ENCODE measurements at places on chromosomes 7 and 10.

DNA sequence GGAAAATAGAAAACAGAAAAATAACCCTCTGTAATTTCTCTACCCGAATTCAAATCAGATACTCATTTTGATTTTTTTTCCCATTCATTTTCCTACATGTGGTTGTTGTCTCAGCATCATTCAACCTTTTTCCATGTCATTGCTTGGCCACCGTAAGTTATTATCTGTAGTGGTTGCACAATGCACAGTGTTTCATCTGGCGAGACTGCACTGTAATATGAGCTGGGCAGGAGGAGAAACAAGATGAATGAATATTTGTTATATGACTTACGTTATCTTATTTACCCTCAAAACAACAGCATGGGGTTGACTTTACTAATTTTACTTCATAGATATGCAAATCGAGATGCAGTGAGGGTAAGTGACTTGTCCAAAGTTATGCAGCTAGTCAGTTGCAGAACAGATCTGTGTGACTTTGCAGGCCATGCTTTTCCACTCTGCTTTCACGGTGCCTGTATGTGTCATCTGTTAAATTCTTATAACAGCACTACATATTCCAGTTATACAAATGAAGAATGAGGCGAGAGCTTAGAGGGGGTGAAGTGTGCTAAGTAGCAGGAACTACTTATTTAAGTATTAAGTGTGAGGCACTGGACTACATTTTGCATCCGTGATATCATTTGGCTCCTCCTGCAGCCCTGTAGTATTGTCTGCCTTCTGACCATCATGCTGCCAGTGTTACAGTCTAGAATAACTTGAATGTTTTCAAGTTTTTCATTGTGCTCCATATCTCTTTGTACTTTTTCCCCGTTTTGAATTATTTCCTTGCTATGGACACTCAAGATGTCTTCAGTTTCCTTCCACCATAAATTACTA is 56.7 kb downstream of the ZMYND11 start:
- DNase-seq = no peak

- DNase-seq = no peak
These were observed 5.7 kb downstream of the OSBPL3 start for GRCh38 chr7:24974026-24974832.

DNA sequence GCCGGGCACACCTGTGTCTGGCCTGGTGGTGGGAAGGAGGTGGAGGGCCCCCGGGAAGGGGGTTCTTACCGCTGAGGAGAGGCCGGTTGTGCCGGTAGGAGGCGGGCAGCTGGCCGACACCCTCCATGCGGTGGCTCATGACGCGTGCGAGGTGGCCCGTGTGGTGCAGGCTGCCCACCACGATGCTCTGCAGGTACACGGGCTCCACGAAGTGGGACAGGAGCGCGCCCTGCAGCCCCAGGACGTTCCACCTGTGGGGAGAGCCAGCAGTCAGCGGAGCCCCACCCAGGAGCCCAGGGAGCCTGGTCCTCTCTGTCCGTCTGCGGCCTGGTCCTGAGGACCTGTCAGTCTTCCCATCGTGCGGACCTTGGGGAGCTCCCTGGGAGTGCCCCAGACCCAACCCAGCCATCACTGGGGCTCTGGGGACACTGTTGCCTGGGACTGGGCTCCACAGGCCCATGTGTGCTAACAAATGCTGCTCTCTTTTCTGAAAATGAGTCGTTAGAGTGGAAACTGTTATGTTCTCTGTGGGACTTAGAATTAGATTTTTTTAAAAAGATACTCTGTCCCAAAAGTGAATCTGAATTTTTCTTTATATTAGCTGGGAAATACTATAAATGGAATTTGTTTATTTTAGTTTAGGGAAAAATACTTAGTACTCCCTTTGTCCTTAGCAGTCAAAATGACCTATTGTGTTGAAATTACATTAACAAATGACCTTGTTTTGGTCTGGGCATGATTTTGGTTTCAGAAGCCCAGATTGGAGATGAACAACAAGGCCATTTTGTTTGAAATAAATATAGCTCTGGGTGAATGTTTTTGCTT is 143.9 kb downstream of the WDR37 start:
- DNase-seq = no peak

DNA sequence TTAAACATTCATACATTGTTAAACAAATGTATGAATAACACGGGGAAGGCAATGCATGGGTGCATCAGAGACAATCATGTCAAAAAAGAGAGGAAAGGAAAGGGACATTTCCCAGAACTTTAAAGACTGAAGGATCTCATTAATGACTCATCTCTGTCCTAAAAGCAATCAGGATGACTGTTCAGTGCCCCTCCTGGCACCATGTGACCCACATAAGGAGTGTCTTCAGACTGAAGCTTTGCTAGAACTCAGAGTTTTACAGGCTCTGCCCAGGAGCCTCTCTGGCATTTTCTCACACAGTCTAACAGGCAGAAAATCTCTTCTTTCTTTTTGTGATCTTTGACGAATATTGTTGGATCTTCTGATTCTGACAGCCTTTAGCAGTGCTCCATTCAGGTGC is 315.3 kb downstream of the OTUD1 start:
- DNase-seq = no peak

- no peak for DNase-seq
These were observed 1.8 kb upstream of the RARRES2 start for GRCh38 chr7:150343225-150343624.

- no peak for DNase-seq
These were observed 101.2 kb downstream of the DNMBP start for GRCh38 chr10:99908512-99908911.

GRCh38 chr7:114930829-114931655 is 9.1 kb downstream of the MDFIC start:
- no peak for DNase-seq

DNA sequence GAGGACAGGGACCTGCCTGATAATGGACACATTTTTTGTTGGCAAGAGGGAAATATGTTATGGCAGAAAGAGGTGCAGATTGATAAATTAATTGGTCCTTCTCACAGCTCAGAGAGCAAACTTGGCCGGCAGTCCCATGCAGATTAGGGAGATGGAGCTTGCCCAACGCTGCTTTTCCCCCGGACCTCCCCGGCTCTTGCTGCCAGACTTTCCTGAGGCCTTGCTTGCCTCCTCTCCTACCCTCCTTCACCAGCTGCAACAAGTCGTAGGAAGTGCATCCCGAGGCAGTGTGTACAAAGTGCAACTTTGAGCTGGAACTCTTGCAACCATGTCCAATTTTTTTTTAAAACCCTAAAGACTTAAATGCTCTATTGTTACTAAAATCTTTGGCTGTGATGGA is 215.5 kb downstream of the LRMDA start:
- no peak for DNase-seq

DNA sequence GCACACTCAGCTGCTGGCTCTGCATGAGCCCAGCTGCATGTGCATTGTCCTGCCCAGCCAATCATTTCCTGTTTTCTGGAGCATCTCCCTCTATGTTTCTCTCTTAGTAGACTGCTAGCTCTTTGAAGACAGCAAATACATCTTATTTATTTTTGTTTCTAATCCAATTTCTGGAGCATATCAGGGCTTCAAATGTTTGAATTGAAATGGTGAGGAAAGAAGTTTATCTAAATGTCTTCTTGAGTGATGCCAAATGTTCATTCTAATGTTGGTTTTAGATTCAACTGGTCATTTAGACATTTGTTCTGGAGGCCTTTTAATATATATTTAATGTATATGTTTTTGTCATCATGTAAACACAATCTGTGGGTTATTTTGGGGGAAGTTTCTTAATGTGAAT is 141.9 kb downstream of the DNAJB9 start:
- DNase-seq = no peak

DNA sequence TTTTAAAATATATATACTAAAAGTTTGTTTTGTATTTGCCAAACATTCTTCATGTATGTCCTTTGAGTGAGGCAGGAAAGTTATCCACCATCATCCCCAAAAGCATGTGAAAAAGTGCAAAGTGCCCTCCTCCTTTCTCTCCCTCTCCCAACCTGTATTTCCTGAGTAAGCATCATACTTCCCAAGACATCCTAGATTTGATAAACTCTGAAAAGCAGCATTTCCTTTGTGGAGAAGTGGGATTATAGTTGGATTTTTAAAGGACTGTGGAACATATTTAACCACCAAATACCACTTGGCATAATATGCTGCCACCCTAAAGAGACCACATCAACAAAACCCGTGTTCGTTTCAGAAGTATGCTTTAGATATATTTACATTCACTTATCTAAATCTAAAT is 36.9 kb downstream of the NET1 start:
- no peak for DNase-seq

- DNase-seq = no peak
These were observed 48.9 kb upstream of the DUSP5 start for GRCh38 chr10:110448682-110449418.

DNA sequence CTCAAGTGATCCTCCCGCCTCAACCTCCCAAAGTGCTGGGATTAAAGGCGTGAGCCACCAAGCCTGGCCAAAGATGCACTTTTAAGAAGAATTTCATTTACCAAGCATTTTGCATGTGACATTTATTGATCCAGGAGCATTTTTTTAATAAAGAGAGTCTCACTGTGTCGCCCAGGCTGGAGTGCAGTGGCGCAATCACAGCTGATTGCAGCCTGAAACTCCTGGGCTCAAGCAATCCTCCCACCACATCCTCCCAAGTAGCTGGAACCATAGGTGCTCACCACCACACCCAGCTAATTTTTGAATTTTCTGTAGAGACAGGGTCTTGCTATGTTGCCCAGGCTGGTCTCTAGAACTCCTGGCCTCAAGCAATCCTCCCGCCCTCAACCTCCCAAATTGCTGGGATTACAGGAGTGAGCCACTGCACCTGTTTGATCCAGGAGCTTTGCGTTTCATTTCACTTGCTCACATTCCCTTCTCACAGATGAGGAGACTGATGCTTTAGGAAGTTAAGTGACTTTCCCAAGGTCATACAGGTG is 4.4 kb upstream of the TBL2 start:
- no peak for DNase-seq

DNA sequence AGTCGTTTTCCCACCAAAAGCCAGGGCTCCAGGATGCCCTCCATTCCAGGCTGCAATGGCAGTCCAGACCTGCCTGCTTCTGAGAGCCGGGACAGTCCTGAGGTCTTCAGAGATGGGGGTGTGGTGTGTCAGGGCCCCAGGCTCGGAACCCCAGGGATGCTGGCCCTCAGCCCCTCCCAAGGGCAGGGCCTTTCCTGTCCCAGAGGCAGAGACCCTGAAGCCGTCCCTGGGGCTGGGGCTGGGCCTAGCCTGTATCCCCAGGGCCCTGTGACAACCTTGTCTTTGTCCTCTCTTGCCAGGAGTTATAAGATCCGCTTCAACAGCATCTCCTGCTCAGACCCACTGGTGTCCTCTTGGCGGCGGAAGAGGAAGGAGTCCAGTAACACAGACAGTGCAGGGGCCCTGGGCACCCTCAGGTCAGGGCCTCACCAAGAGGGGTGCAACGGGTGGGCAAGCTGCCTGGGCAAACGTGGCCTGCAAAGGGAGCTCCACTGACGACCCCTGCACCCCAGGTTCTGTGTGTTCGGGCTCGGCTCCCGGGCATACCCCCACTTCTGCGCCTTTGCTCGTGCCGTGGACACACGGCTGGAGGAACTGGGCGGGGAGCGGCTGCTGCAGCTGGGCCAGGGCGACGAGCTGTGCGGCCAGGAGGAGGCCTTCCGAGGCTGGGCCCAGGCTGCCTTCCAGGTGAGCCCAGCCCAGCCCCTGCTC is 15.9 kb downstream of the NOS3 start:
- DNase-seq = no peak

- no peak for DNase-seq
These were observed 370 bp downstream of the TMEM60 start for GRCh38 chr7:77797734-77798393.

DNA sequence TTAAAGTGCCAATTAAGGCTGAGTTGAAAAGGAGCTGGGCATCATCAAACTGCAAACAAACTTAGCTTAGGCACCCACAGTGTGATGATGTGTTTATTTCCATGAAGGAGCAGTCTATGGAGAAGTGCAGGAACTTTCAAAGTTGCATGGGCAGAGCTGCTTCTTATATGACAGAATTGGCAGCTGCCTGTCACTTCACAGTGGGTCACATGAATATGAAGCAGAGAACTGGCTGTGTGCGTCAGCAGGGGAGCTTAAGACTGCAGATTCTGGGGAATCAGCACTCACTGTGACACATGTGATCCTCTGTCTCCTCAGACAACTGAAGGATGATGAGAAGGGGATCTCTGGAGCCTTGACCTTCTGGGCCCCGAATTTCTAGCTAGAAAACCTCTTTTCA is 36.6 kb downstream of the RBM28 start:
- DNase-seq = no peak

DNA sequence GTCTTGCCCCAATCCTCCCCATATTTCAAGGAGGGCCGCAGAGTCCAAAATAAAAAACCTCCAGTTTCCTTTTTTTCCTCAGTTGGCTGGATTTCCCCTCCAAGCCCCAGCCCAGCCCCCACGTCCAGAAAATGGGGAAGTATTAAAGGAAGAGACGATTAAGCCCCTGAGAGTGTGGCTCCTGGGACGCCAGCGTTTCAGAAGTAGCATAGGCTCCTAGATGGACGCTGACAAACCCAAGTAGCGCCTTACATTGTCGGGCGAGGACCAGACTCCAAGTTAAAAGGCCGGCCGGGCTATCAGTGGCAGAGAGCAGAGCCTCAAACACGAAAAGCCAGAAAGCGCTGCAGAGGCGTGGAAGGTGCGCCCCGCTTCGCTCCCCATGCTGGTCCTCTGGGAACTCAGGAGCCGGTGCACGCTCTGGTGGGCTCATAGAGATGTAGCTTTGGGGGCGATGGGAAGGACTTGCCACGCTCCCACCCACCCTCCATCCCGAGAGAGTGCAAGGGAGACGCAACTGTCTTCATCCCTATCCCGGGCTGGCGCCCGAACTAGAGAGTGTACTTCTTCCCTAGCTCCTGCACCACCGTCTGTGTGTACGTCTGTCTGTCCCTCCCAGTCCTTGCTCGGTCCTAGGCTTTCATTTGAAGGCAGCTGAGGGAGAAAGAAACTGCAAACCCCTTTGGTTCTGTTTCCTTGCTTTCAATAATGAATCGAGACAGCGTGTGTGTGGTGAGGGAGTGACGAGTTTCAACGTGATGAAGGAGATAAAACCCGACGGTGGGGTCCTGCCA is 6.3 kb upstream of the EMX2 start:
- no peak for DNase-seq

GRCh38 chr7:54485044-54485443 is 57.1 kb upstream of the VSTM2A start:
- no peak for DNase-seq

- DNase-seq = no peak
These were observed 30.2 kb downstream of the ENTPD7 start for GRCh38 chr10:99689461-99689860.

DNA sequence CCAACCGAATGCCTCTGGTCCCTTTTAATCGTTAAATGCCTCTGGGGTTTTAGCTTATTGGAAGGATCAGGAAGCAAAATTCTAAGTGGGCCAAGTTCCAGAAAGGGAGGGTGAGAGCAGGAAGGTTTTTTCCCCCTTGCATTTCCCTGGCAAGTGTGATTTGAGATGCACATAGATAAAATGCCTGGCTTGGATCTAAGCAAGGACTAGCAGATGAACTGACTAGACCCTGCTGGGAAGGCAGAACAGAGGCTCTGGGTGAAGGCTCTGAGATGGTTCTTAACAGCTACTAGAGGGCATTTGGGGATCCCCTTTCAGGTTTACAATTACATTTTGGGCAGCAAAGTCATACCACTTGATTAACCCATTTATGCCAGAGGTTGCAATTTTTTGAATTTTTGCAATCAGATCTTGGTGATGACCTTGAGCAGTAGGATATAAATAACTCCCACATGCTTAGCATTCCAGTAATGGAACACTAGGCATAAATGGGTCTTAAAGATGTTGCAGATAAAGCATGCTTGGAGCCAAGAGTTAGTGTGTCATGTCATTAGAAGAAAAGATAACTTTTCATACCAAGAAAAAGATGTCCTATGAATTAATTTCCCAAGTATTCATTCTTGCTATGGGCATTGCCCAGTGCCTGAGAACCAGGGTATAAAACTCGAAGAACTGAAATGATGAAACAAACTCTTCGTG is 205.9 kb downstream of the SEC23IP start:
- no peak for DNase-seq

Measured in fibroblast of skin of left biceps (primary cell).